Stimulated activated CD4-positive, alpha-beta T cell treated with anti-CD3 and anti-CD28 coated beads, Interleukin-1b, Interleukin-23, amount 100 ng/mL, for 4 hours (primary cell): ENCODE measurements at places on chromosomes 4 and X.

DNA sequence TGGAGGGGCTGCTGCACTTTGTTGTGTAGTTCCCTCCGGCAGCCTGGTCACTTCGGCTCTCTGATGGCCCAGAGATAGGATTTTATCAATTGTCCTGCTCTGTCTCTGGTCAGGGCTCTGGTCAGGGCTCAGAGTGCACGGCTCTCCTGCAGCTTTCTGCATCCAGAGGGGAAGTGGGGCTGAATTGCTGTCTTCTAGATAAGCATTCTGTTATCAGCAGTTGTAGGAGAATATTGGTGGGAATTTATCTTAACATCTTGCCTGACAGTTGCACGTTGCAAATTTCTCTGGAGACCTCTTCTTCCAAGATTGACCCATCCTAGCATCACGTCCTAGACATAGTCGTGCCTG lies 62.8 kb downstream of the FAM193A start:
- DNase-seq: no peak

DNA sequence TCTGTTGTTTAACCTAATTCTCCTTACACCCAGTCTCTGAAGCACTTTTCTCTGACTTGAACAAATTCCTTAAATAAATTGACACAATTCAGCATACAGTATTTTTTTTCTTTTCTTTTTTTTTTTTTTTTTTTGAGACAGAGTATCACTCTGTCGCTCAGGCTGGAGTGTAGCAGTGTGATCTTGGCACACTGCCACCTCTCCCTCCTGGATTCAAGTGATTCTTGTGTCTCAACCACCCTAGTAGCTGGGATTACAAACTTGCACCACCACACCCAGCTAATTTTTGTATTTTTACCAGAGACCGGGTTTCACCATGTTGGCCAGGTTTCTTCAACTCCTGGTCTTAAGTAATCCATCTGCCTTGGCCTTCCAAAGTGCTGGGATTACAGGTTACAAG lies 1498.1 kb upstream of the PCDH10 start:
- no peak for DNase-seq

- no peak for DNase-seq
Observed at GRCh38 chr4:107066621-107067020, 30.5 kb upstream of the DKK2 start.

DNA sequence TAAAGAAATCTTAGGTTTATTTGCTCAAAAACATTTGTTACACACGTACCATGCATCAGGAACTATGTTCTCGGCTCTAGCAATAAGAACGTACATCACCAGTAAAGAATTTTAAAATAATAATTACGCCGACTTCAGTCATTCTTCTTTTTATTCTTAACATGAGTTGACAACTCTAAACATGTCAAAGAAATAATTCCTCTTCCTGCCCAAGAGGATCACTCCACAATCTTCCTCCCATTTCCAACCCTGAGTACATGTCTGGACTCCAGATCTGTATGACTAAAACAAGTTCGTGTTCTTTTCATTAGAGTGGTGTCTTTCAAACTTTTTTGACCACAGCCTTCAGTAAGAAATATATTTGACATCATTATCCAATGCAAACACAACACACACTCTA lies 201.6 kb upstream of the GRIA3 start:
- no peak for DNase-seq

- no peak for DNase-seq
Observed at GRCh38 chr4:2823671-2824328, 19.8 kb upstream of the ADD1 start.

DNA sequence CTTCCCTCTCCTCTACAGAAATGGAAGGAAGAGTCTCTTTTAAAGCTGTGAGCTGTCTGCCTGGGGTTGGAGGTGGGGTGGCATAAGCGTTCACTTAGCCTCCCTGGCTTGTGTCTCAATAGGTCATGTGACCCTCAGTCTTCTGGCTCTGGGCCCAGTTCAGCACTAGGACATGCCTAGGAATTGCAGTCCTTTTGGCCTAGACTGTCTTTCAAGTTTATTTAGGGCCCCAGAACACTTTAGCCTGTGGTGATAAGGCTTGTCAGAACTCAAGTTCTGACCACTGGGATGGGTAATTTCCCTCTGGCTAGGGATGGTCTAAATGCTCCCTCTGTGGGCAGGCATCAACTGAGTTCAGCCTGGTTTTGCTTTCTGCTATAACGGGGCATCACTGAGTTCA lies 34.3 kb upstream of the ARMCX4 start:
- no peak for DNase-seq

- DNase-seq: no peak
Observed at GRCh38 chrX:53481093-53481492, 46.9 kb upstream of the HSD17B10 start.

DNA sequence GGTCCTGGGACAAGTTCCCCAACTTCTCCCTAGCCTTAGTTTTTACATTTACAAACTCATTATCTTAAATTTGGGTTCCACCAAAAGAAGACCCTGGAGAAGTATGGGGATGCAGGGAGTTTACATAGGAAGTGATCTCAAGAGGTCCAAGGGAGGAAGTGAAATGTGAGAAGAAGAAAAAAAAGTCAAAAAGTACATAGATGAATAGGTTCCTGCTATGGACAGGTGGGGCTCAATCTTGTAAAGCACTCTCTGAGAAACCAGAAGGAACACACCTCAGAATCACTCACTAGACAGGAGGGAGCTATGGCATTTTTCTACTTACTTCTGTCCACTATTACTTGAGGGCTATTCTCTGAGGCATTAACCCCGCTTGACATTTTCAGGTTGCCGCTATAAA lies 56.6 kb downstream of the ARHGAP6 start:
- no peak for DNase-seq

GRCh38 chr4:167555338-167556022 lies 321.2 kb upstream of the SPOCK3 start:
- DNase-seq: no peak

- DNase-seq: no peak
Observed at GRCh38 chr4:83266689-83267088, 17.9 kb downstream of the COQ2 start.

DNA sequence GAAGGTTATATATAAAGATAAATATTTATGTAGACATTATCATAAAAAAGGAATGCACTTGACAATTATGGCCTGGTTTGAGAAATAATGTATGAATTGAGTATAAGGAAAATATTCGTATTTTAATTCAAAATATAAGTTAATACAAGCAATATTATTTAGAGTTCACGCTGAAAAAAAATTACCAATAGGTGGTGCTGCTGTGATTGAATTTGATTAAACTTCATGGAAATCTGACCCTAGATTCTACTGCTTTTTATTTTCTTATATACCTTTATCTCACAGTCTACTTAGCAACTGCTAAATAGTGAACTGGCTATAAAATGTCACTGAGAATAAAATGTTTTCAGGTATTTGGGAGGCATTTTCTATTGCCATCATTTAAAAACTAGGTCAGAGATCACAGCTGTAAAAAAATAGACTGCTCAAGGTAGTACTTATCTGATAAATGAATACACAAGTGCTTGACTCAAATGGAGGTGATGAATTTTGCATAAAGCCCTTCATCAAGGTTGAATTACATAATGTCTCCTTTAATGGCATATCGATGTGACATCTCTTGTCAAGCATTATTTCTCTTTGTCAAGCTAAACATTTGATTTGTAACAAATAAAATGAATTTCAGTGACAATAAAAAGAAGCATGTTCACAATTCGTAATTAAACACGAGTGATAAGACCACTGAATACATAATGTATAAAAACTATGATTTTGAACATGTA lies 1638.8 kb upstream of the PCDH7 start:
- DNase-seq: no peak

GRCh38 chrX:15646031-15646430 lies 18.6 kb downstream of the CLTRN start:
- no peak for DNase-seq

- no peak for DNase-seq
Observed at GRCh38 chr4:135553213-135553612, 1351.6 kb upstream of the PABPC4L start.

GRCh38 chrX:56746996-56747395 lies 18.0 kb downstream of the NBDY start:
- no peak for DNase-seq

DNA sequence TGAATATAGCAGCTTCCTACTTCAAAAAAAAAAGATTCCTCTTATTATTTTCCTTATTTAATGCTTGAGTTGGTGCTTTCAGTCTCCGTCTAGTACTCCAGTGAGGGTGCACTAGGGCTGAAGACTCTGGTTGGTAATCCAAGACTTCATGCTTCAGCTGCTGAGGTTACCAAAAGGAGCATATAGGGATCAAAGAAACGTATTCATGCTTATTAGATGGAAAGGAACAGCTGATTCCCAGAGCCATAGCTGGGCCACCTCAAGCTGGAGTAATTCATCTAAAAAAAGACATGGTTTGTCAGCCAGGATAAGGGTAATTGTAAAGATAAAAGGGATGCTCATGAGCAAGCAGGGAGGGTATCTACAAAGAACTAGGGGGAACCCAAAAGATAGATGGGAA lies 131.7 kb upstream of the FAM47B start:
- no peak for DNase-seq

- DNase-seq: no peak
Observed at GRCh38 chrX:79524642-79525041, 157.5 kb upstream of the ITM2A start.

DNA sequence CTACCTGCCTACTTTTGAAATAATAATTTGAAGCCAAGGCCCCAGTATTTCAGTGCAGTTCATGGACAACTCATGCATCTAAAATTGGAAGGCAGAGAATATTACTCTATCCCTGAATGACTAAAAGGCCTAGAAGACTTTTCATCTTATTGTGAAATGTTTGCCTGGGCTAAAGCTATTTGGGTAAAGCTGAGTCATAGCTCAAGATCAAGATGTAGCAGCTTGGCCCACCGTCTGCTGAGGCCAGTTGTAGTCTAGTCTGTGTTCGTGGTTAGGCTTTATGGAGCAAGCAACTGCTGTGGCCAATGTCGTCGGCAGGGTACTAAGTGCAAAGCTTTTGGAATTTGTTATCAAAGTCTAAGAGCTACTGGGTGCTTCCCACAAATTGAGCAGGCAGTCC lies 929.1 kb downstream of the RAB28 start:
- DNase-seq: no peak

- DNase-seq: no peak
Observed at GRCh38 chr4:154039435-154040343, 250.8 kb upstream of the SFRP2 start.
